ENCODE measurements at places on chromosomes 2 and 18.

- no peak overlapping the region for H3K4me3 ChIP-seq
- H3K27ac ChIP-seq, result no peak overlapping the region
- H3K4me1 ChIP-seq, result peaks cover 3% of the 10 kb centered on the region
- H3K36me3 ChIP-seq, result no peaks in the 10 kb centered on the region
Observed at GRCh38 chr18:4843771-4844170, 353.3 kb downstream of the AKAIN1 start.

GRCh38 chr2:47035615-47036488, 119.3 kb downstream of the STPG4 start:
- H3K27me3 ChIP-seq, result no peaks in the 10 kb centered on the region
- DNase-seq, result no peak
- H3K4me3 ChIP-seq, result no peak overlapping the region
- H3K36me3 ChIP-seq, result no peaks in the 10 kb centered on the region

GRCh38 chr18:32036506-32037180, 18.0 kb downstream of the RNF125 start:
- no peak for DNase-seq
- H3K27me3 ChIP-seq, result no peaks in the 10 kb centered on the region
- H3K36me3 ChIP-seq, result peaks cover 16% of the 10 kb centered on the region
- H3K4me1 ChIP-seq, result no peaks in the 10 kb centered on the region
- H3K27ac ChIP-seq, result no peak overlapping the region

- H3K27ac ChIP-seq, result no peak overlapping the region
- DNase-seq, result no peak
- no peak overlapping the region for H3K4me3 ChIP-seq
- no peaks in the 10 kb centered on the region for H3K4me1 ChIP-seq
- H3K36me3 ChIP-seq, result no peaks in the 10 kb centered on the region
Observed at GRCh38 chr2:224319750-224320149, 82.2 kb downstream of the FAM124B start.

DNA sequence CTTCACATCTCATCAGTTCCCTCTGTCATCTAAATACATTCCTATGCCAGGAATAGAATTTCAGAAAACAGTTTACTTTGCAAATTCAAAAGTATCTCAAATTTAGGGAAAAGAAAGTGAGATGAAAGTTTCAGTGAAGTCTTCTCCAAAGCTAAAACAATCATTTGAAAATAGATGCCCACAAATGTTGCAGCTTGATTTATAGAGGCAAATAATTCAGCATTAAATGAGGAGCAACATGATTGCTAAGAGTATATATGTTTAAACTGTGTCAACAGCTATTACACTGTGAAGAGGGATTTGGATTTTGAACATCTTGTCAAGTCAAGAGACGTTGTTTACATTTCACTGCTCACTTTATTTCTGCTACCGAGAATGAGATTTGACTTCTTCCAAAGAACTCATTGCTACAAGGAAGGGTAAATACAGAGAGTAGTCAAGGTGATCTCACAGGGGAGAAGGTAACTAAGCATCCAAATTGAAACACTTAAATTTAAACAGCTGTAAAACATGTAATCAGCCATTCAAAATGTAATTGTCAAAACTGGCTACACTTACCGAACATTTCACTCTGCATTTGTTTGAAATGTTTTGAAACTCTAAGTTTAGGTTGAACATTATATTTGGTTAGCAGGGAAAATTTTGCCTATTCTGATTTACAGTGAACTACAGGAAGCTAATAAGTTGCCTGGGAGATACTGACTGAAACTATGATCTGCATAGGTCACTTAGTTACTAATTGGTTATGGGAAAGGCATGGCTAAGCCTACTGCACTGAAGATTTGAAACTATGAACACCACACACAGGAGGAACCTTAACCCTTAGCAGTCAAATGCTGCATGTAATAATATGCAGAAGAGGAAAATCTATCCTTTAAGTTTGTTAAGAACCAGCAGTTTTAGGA, 33.2 kb upstream of the GALNT3 start:
- H3K27ac ChIP-seq, result no peak overlapping the region
- DNase-seq, result no peak
- H3K4me3 ChIP-seq, result no peak overlapping the region
- H3K4me1 ChIP-seq, result no peaks in the 10 kb centered on the region

DNA sequence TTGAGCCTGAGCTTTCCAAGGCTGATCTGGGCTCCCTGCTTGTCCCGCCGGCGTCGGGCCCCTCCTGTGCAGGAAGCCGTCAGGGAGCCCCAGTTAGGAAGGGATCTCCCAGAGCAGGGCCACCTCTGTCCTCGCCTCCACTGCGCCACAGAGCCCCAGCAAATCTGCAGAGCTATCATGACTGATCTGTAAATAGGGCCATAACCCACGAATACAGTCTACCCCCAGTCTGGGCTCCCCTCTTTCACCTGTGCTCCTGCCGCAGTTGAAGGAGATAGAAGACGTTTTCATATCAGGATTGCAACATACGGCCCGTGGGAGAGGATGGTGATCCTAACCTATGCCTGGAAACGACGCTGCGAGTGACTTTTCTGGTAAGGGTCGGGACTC, 138.7 kb downstream of the PTGR3 start:
- no peaks in the 10 kb centered on the region for H3K27me3 ChIP-seq
- H3K27ac ChIP-seq, result no peak overlapping the region
- no peak for DNase-seq
- no peak overlapping the region for H3K4me3 ChIP-seq
- H3K4me1 ChIP-seq, result peaks cover 4% of the 10 kb centered on the region
- no peaks in the 10 kb centered on the region for H3K36me3 ChIP-seq

Measured in H1 (cell line).